ENCODE measurements at places on chromosomes 1 and 21.

- no peak for DNase-seq
Observed at GRCh38 chr1:246364415-246364941, 142.6 kb downstream of the SMYD3 start.

DNA sequence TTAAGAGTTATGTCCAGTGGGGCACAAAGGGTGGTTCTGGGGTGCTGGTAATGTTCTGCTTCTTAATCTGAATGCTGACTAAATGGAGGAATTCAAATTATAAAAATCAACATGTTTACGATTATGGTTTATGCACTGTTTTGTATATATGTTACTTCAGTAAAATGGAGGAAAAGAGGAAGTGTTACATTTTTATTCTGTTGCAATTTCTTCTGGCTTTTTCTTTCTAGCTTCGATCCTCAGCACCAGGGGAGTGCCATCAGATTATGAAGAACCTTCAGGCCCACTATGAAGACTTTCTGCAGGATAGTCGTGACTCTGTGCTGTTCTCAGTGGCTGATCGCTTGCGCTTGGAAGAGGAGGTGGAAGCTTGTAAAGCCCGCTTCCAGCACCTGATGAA, 105.5 kb downstream of the MACF1 start:
- no peak for DNase-seq

DNA sequence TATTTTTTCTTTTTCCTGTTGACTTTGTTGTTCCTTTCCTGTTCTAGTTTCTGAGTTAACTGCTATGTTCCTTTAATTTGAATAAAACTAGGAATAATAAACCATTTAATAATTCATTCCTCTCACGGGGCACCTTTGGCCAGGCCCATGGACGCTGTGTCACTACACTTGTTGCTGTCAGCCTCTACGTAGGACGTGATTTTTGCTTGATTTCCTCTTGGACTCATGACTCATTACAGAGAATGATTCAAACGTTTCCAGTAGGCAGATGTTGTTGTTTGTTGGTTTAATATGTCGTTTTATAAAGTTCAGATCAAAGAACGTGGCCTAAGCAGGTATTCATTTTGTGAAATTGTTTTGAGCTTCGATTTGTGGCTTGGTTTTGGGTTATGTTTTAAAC, 9.1 kb upstream of the SLC19A1 start:
- DNase-seq, result peak; percentile 14

DNA sequence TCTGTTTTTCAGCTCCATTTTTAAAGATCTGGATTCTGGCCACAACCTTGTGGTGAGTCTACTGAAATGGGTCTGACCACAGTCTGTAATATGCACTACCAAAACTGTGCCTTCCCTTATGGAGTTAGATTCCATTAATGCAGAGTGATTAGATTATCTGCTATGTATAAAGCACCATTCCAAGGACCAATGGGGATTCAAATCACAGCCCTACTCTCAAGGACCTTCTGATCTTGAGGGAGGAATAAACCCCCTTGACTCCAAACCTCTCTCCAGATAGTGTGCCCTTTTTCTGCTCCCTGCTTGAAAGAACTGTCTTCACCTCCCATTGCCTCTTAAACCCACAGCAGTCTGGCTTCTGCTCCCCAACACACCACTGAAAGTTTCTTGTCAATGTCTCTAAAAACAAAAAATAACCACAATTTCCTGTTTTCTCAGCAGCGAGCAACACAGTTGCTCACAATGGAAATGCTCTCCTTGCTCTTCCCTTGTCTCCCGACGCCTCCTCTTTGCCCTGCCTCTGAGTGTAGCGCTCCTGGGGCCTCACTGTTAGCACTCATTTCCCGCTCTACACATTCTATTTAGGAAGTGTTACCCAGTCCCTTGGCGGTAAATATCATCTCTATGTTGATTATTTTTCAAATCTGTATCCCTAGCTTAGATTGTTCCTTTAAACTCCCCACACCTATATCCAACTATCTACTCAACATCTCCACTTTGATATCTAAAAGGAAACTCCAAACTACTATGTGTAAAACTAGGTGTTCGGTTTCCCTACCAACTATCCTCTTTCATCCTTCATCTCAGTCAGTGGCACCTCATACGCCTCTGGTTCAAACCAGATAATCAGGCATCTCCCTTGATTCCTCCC, 13.6 kb downstream of the PCNX2 start:
- no peak for DNase-seq

Data from CD4-positive, CD25-positive, alpha-beta regulatory T cell (primary cell).